T-helper 22 cell (primary cell): ENCODE measurements at places on chromosomes 1 and 21.

GRCh38 chr1:183732236-183732880 is 72.6 kb upstream of the RGL1 start:
- DNase-seq, result no peak

GRCh38 chr1:200437556-200438203 is 27.8 kb upstream of the ZNF281 start:
- no peak for DNase-seq

GRCh38 chr1:207259391-207259790 is 62.1 kb upstream of the CD55 start:
- no peak for DNase-seq

DNA sequence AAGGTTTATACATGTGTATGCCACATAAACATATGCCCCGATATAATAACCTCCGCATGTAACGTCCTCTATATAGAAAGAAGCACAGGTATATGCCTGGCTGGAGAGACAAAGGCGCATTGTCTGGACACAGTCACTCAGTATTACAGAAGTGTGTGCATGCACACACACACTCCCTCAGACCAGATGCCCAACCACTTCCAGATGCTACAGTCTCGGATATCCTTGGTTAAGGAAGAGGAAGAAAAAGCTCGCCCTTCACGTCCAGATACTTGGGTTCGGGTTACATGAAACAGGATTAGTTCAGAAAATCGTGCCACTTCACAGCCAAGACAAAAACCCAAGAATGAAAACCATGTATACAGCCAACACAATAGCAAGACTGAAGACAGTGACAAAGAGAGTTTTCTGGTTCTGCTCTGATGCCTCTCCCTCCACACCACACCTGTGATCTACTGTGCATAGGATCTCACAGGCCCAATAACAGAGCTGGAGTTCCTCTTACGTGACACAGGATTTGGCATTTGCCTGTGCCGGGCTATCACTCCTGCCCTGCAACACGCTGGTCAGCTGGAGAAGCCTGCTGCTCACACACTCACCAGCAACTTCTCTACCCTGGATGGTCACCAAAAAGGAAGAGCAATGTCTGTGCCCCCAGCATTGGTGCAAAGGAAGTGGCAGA is 75.0 kb downstream of the SSBP3 start:
- DNase-seq, result no peak

GRCh38 chr1:80417671-80418070 is 1383.1 kb upstream of the ADGRL2 start:
- no peak for DNase-seq

DNA sequence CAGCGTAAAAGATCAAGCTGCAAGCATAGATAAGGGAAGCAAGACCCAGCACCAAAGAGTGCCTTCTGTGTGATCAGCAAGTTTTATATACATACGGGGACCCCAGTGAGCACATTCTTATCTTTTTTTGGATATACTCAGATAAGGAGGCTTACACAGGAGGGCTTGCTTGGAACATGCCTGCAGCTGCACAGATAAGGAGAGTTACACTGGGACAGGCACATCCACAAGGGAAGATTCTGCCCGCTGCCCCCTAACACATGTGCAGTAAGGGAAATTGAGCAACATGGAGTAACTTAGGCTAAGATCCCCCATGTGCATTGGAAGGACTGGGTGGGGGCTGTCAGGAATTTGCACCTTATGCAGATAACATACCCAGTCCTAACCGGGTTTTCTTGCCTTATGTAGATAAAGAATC is 1334.8 kb downstream of the MRPL39 start:
- no peak for DNase-seq

- no peak for DNase-seq
These were observed 5.0 kb downstream of the ENTREP3 start for GRCh38 chr1:155250246-155250632.

- no peak for DNase-seq
These were observed 38.8 kb downstream of the TNR start for GRCh38 chr1:175704621-175705020.
